CD4-positive, alpha-beta T cell (primary cell): ENCODE measurements at places on chromosomes 2 and 18.

DNA sequence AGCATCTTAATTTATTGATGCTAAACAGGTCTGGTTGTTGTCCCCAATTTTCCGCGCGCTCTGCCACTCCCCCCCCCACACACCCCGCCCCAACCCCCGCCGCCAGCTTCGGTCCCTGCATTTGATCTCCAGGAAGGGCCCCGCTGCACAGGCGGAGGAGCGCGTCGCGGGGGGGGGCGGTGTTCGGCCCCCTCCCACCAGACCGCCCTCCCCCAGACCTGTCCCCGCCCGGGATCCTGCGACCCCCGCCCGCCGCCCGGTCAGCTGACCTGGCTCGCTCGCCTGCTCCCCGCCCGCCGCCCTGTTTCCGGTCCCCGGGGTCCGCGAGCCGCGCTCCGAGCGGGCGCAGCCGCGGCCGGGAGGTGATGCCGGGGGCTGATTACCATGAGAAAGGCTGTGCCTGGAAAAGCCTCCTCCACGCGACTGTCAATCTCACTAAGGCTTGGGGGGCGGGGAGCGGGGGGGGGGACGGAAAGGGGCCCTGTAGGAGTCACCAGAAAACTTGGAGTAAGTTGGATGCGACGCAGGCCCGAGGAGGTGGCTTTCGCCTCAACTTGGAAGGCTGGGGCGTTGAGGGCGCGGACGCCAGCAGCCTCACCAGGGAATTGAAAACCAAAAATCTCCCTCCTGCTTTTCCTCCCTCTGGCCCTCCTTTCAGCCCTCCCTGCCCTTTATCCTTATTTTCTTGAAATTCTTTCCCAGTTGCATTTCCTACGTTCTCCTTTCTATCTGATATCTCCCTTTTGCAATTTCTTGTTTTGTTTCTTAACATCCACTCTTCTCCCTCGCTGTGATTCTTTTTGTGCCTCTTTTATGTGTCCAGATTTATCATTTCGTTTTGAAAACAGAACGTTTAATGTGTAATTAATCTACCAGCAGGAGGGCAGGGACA, 4.4 kb upstream of the ZEB2 start:
- no peak for DNase-seq

- no peak for DNase-seq
These were observed 34.7 kb downstream of the RFX8 start for GRCh38 chr2:101440127-101440738.

DNA sequence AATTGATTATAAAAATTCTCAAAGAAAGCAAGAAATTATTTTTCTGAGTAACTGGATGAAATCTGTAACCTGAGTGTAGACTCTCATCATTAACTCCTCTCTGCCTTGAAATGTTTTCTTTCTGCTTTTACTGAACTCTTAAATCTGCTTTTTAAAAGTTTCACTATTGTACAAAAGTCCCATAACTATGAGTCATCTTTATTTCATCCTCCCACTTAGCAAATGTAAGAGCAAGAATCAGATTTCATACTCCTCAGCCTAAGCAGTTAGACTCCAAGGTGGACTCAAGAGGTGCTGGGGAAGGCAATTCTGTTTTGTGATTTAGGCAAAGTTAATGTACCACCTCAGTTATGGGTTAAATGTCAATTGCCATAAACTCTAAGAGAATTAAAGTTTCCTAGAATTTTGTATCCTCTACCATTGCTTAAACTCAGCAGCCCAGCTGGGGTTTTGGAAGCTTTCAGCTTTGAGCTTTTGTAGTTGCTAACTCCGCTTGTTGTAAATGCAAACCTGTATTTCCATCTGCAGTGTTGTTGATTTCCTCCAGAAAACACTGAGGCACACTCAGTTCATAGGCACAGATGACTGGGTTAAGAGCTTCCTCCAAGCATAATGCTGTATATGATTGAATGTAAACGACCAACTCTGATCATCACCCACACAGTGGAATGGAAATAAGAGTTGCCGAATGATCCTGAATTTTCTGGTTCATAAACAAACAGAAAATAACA, 268.8 kb downstream of the ARHGAP15 start:
- DNase-seq: no peak

DNA sequence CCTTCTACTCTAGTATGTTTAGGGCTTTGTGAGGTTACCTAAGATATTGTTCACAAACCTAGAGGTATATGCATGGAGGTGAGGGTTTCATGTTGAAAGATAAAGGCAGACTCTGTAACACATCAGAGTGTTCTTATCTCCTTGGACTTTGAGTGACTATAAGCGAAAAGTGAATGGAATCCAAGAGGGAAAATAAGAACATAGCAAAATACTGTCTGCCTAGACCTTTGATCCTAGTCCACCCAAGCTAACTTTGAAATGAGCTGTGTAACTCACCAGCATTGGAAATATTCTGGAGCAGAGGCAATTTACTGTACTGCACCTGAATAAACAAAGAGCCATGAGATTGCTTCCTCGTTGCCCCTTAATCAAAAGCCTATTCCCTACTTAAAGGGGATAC, 28.2 kb upstream of the GALNT1 start:
- DNase-seq: no peak

- DNase-seq: no peak
These were observed 299.1 kb downstream of the PAX3 start for GRCh38 chr2:221999717-222000116.

DNA sequence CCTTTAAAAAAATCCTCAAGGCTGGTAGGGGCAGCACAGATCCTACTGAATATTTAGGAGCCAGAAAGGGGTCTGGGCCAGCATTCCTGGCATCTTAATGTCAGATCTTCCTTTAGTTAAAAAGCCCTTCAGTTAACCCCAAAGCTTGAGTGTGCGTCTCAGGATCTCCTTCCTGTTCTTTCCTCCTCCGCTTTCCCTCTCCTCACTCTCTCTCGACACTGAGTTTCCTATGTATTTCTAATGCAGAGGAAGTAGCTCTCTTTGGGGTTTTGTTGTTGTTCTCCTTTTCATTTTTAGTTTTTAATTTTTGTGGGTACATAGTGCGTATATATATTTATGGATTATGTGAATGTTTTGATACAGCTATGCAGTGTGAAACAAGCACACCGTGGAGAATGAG, 109.9 kb upstream of the COPS8 start:
- no peak for DNase-seq

DNA sequence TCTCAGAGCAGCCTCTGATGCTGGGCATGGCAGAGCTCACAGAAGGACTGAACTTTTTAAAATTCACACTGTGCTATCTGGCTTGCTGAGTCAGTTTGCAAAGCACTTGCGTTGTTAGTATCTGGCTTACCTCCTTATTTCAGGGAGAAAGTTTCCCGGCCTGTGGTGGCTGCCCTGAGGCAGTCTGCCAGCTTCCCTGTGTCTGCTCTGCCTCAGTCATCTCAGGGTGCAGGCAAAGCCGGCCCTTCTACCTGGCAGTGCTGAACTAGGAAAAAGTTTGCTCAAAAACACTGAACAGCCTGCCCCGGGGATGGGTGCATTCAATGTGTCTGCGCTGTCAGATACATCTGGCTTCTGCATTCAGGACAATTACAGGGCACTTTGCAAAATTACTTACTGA, 90.2 kb upstream of the UXS1 start:
- DNase-seq: no peak
